ENCODE measurements at places on chromosomes 3 and 15.

DNA sequence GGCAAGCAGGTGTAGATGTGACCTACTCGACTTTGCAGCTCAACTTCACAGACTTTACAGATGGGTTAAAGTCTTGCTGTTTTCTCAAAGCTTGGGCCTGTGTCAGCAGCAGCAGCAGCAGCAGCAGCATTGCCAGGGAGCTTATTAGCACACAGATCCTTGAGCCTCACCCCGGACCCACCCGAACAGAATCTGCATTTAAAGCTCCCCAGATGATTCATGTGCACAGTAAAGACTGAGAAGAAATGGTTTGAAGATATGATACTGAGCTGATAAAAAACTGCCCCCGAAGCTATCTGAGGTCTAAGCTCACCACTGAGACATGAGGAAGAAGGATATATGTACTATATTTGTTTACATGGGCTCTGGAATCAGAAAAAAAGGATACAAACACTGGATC lies 231.7 kb downstream of the ARPP21 start:
- no peak for DNase-seq

DNA sequence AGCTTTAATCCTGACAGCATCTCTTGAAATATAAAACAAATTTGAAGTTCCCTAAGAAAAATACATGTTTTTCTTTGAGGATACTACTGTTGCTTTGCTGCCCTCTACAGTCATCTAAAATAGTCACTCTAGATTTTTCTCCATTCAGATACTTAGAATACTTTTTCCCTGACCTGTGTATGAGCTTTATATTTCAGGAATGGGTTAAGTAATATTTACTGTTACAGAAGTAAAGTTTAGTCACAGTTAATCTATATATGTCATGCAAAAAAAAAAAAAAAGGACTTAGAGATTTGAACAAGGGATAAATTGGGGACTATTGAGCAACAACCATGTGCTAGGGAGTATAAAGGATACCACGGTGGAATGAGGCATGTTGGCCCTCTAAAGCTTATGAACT lies 8.8 kb downstream of the NECTIN3 start:
- no peak for DNase-seq

GRCh38 chr15:92502336-92502735 lies 108.7 kb downstream of the ST8SIA2 start:
- no peak for DNase-seq

GRCh38 chr3:185029086-185029485 lies 123.8 kb downstream of the C3orf70 start:
- no peak for DNase-seq

DNA sequence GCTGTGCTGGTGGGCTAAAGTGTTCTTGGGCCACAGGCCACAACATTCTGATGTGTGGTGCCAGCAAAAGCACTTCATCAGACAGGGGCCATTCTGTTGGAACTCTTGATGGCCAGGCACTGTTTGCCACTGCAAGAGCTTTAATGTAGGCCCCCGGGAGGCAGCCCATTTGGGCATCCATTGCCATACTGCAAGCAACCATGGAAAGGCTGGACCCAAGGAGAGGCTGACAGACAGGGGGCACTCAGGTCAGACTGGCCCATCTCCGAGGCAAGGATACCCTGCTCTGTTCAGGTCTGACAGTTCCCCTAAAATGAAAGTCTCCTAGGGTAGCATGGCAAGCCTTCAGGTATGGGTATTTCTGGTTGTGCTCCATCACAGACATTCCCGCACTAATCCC lies 64.2 kb downstream of the FAM227B start:
- DNase-seq: no peak

DNA sequence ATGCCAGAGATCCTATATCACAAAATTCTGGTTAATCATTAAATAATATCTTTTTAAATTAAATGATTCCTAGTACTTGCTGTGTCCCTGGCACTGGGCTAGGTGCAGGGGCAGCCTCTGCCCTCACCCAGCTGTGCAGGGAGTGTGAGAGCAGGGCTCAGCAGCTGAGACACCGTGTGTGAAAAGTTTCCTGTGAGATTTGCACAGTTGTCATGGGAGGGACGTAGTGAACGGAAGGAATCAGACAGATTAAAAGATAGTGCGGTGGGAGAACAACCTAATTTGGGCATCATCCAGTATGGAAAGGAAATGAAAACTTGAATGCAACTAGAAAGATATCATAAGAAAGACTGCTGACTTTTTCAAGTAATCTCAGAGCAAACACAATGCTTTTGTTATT lies 204.1 kb downstream of the SSR3 start:
- no peak for DNase-seq

GRCh38 chr3:4475804-4476203 lies 8.7 kb upstream of the SUMF1 start:
- no peak for DNase-seq

DNA sequence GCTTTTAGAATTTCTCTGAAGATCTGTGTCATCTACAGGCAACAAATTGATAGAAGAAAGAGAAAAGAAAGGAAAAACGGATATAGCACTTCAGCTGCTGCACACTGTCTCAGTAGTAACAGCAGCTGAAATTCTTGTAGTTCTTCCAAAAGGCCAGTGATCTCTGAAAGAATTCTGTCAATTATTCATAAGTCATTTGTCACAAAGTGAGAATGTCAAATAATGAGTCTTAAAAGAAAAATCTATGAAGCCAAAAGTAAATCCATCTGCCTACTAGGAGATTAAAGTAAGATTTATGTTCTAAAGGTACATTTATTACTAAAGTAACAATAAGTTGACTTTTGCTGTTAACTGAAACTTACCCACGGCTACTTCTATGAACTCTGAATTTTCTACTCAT lies 24.6 kb downstream of the IFT80 start:
- no peak for DNase-seq

- peak; percentile 47 for DNase-seq
Measured at GRCh38 chr3:128787256-128788253, 61.6 kb downstream of the RAB7A start.

- DNase-seq: no peak
Measured at GRCh38 chr3:122458992-122459391, 43.1 kb upstream of the WDR5B start.

DNA sequence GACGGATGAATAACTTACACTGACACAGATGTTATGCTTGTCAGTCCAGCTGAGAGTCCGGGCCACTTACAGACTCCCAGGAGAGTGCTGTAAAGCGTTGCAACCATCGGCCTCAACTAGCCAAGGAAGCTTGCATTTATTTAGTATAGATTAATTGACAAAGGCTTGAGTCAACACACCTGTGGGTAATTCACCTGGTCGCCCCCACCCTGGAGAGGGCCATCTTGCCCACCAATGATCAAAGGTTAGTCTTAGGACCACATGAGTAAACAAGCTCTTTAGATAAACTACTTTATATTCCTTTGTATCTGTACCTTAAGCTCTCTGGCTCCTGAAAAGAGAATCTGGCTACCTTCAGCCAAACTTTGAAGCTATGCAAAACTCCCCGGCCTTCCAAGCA lies 51.0 kb downstream of the PAK2 start:
- DNase-seq: no peak

DNA sequence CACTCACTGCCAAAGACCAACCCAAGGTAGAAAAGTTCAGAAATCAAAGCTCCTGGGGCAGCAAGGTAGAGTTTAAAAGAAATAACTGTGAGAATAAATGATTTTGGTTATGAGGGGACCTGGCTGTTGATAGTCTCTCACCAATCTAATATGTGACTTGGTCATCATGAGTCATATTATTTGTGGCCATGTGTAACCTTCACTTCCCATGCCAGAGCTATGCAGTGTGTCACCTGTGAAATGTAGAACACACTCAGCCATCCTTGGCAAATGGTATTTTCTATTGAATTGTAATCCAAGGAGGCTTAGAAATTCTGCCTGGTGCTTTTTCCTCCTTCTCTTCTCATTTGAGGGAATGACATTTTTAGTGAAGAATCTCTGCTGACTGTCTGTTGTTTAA lies 184.2 kb upstream of the STAC start:
- DNase-seq: no peak

DNA sequence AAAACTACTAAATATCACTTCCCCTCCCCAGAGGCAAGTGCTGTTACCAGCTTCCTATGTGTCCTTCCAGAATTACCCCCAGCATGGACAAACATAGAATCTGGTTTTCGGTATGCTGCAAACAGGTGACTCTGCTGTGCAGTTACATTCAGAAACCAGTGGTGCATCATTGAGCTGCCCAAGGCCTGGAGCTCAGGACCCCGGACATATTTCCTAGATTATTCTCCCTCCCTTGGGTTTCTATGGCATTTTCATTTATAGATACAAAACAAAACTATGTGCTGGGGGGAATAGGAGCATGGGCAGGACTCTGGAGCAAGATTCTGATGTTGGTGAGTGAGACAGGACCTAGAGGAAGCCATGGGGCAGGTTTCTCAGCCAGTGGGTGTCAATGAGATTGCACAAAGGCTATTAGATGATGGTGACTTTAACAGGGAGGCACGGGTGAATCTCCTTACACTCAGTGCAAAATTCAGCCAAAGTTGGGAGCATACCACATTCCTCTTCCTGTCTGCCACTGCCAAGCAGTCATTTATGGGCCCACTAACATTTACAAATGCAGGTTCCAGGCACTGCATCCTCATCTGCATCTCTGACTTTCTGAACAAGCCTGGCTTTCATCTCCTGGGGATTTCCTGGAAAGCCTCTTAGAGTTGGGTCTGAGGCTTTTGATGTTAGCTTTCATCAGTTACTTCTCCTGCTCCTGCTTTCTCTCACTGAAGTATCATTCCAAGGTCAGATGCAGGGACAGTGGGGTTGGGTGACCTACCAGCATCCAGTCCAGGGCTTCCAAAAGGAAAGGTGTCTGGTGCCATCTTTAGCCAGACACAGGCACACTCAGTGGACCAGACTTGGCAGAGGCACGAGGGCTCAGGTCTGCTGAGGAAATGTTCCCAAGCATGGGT lies 44.5 kb downstream of the CMTM7 start:
- no peak for DNase-seq

- no peak for DNase-seq
Measured at GRCh38 chr3:112718516-112718915, 77.6 kb upstream of the CCDC80 start.

DNA sequence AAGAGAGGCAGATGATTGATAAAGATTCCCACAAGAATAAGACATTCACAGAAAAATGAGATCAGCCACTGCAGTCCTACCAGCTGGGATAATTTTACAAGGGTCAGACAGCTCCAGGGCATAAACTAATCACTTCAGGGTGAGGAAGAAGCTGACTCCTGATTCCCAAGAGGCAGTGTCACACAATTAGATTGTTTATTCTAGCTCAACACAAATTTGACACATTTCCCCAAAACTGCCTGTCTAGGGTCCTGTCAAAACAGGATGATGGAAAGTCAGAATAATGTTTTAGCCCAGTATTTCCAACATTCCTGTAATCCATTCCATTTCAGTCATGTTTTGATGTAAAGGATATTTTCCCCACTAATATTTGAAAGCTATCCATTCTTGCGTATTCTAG lies 110.8 kb downstream of the TNIK start:
- no peak for DNase-seq

- no peak for DNase-seq
Measured at GRCh38 chr15:78997981-78998499, 53.2 kb upstream of the CTSH start.

GRCh38 chr15:40722934-40723333 lies 28.0 kb downstream of the RAD51 start:
- DNase-seq: no peak

DNA sequence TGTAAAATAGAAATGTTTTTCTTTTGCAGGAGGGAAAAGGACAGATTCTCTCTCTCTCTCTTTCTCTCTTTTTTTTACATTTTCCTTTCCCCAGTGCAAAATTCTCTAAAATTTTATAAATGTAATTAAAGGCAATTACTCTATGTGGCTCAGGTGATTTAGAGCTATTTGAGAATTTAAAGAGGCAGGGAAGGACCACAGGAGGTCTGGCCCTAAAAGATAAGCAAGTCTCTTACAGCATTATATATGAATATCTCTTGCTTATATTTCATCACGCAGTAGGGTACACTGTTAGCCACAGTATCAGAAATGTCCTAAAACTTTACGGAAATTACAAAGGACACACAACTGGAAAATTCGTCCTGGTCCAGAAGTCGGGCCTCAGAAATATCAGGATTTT lies 70.5 kb upstream of the PPIB start:
- no peak for DNase-seq

DNA sequence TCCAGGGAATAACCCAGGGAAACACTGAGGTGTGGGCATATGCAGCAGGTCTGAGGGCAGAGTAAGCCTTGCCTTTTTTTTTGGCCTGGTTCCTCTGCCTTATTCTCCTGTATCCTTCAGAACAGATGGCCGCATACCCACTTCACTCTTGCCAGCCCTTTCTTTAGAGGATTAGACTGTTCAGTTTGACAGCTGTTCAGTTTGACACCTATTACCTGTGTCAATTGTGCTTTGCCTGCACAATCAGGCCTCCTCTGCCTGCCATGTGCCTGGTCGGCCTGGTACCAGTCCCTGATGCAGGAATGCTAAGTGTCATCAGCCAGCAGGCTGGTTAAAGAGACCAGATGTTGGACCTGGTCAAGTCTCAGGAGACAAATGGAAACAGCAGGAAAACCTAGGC lies 22.3 kb downstream of the TM6SF1 start:
- DNase-seq: no peak

DNA sequence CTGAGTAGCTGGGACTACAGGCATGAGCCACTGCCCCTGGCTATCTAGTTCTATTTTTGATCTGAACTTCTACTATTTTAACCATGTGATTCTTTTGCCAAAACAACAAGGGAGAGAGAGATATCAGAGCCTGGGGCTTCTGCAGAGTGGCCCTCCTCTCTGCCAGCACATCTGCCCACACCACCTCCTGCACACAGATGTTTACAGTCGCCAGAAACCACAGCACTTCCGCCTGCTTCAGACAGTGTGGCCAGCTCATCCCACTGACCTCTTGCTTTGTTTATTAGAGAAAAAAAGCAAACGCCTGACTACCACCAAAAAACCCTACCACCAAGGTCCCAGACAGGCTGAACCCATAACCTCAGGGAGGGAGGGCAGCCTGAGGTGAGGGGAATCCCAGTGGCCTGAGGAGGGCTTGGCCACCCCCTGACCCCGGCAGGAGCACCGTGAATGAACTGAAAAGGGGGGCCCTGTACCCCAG lies 85.9 kb upstream of the ABHD2 start:
- no peak for DNase-seq

DNA sequence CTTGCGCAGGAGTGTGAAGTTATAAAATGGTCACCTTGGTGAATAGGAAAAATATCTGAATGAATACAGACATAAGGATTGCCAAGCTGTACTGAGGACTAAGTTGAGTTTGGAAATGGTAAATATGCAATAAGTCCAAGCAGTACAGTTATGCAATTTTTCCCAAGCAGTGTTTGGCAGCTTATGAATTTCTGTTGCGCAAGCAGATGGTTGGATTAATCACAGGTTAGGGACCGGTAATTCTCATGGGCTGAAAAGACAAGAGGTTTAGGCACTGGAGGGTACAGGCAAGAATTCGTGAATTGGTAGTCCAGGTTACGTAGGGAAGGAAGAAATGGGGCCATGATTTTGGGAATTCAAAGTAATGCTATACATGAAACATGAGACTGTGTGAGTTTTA lies 210.3 kb downstream of the RAP2B start:
- no peak for DNase-seq

GRCh38 chr3:27426926-27427325 lies 57.3 kb downstream of the SLC4A7 start:
- no peak for DNase-seq

- DNase-seq: no peak
Measured at GRCh38 chr3:191628571-191628970, 167.6 kb downstream of the PYDC2 start.
